Urothelium cell line (cell line): ENCODE measurements at places on chromosomes 1 and 21.
A peak's percentile ranks its signal among the peaks of the same experiment; 100 is the strongest.

- DNase-seq: no peak
Measured at GRCh38 chr1:37723072-37723389, 30.7 kb downstream of the CDCA8 start.

- DNase-seq: no peak
Measured at GRCh38 chr1:21659924-21660326, 9.2 kb downstream of the RAP1GAP start.

DNA sequence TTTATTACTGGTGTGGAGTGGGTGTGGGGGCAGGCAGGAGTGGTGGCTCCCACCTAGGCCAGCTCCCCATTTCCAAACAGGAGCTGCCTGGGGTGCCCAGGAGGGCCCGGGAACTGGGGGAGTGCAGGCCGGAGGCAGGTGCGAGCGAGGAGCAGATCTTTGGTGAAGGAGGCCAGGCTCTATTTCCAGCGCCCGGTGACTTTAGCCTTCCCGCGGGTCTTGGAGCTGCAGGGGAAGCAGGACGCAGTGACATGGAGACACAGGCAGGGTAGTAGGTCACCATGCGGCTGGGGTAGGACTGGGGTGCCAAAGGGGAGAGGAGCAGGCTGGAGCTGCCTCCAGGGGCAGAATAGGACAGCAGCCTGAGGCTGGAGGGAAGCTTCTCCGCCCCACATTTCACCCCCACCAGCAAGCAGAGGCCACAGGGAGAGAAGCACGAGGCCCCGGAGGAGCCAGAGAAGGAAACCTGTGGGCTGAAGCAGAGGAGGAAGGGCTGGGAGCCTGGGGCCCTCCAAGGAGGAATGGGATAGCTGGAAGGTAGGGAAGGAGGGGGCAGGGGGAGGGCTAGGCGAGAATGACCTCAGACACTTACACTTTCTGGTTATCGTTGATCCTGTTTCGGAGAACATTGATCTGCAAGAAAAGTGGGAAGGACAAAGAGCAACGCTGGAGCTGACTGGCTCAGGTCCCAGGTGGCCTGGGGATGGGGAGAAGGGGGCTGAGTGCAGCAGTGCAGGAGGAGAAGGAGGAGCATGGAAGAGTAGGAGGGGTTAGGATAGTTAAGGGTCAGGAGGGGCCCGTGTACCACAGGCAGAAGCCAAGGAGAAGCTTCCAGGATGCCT is 18.2 kb downstream of the TNNT2 start:
- DNase-seq: no peak

DNA sequence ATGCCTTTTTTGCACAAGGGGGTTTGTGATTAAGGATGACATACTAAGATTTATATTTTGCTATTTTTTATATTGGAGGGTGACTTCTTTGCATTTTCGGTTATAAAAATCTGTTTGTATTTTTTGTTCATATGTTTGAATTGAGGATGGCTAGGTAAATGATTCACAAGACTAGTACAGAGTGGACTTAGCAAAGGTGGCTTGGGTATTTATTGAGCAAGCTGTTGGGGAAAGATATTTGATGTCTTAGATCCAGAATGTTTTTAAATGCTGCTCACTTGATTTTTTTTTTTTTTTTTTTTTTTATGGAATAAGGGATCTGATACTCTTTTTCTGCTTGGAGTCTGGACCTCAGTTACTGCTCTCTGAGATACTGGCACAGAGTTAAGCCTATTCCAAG is 100.6 kb downstream of the DNM3 start:
- no peak for DNase-seq

- DNase-seq: no peak
Measured at GRCh38 chr21:45139473-45139872, 65.1 kb downstream of the ADARB1 start.

DNA sequence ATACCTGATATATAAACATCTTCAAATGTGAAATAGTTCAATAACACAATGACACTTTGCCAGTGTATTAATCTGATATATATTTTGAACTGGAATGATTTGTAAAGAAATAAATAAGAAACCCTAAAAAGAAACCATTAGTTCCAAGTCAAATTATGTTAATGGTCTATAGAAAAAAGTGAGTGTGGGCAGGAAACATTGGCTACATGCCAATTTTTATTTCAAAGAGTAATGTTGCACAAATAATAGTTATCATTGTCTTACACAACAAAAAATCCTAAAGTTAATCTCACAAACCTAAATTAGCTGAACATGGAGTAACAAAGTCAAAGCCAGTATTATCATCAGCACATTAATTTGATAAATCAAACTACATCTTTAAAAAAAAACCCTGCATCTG is 37.9 kb upstream of the BATF3 start:
- DNase-seq: no peak

DNA sequence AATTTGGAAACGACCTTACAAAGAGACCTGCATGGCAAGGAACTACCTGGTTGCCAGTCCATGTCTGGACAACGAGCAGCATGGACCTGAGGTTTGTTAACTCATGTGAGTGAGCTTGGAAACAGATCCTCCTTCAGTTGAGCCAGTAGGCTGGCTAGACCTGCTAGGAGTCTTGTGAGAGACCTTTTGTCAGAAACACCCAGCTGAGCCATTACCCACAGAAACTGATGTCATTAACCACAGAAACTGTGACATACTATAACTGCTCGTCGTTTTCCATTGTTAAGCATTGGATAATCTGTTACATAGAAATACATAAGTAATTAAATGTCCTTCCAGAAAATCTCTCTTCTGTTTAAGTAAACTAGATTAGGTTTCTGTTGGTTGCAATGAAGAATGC is 211.1 kb upstream of the C21orf91 start:
- DNase-seq: no peak

- no peak for DNase-seq
Measured at GRCh38 chr1:227440182-227440581, 121.9 kb upstream of the CDC42BPA start.

DNA sequence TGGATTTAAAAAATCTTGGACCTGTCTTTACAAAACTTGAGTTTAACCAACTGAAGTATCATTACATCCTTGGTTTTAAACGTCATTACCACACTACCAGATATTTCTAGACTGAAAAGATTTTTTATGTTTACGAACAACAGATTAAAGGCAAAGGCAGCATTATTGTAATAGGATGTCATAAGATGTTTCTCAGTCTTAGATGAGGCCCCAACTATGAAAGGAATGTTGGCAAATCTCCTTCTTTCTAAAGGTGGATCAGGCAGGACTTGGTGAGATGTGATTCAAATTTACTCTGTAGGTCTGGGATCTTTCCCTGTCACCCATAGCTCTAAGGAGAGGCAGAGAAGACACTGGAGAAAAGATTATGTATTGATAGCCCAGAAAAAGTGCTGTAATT is 417.9 kb downstream of the PTBP2 start:
- peak; percentile 7 for DNase-seq

DNA sequence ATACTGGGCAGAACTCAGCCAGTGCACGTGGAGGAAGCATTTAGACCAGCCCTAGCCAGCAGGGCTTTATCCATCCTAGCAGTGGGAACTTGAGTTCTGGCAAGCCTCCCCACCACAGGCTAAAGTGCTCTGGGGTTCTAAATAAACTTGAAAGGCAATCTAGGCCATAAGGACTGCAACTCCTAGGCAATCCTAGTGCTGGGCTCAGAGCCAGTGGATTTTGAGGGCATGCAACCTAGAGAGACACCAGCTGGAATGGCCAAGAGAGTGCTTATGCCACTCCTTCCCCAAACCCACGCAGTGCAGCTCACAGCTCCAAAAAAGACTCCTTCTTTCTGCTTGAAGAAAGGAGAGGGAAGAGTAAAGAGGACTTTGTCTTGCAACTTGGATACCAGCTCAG is 70.5 kb upstream of the APOBEC4 start:
- DNase-seq: no peak

- no peak for DNase-seq
Measured at GRCh38 chr1:245266105-245266504, 111.3 kb downstream of the KIF26B start.

DNA sequence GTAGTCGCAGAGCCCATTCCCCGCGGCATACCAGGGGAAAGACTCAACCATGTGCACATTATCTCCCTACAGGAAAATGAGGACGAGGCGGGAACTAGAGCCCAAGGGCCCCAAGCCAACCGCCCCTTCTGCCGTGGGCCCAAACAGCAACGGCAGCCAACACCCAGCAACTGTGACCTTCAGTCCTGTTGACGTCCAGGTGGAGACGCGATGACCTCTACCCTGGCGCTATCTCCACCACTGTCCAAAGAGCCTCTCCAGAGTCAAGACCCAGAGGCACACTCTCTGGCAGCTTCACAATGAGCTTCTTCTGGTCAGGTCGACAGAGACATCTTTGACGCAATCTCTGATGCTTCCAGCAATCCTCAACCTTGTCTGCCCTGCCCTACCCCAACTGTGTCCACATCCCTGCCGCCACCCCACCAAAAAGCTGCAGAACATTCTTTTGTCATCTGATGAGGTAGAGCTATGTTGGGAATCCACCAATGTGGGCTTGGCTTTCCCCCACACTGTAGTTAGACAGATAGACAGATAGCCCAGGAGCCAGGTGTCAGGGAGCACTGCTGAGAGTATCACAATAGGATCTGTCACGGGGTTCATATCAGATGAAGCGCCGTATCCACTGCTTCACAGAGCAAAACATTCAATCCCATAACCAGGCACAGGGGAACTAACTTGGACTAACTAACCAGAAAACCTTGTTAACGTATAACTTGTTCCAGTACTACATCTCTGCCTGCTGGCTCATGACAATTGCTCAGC is 37.4 kb upstream of the SRRM1 start:
- no peak for DNase-seq

- DNase-seq: no peak
Measured at GRCh38 chr1:73635021-73635420, 563.0 kb downstream of the LRRIQ3 start.

DNA sequence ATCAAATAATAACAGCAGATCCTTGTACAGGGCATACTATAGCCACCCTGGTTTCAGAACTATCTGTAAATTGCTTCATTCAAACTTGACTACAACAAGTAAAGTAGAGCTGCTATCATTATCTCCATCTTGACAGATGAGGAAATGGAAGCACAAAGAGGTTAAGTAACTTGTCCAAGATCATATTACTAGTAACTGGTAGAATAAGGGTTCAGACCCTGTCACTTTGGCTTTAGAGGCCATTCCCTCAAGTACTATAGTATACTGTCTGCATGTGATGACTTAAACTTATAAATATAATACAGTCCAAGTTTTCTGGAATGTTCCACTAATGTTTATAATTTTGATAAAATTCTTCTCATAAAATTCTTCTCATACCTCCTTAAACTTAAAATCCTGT is 24.8 kb downstream of the PGM1 start:
- DNase-seq: no peak

GRCh38 chr1:32761253-32761877 is 55.8 kb downstream of the YARS1 start:
- DNase-seq: peak; percentile 57

DNA sequence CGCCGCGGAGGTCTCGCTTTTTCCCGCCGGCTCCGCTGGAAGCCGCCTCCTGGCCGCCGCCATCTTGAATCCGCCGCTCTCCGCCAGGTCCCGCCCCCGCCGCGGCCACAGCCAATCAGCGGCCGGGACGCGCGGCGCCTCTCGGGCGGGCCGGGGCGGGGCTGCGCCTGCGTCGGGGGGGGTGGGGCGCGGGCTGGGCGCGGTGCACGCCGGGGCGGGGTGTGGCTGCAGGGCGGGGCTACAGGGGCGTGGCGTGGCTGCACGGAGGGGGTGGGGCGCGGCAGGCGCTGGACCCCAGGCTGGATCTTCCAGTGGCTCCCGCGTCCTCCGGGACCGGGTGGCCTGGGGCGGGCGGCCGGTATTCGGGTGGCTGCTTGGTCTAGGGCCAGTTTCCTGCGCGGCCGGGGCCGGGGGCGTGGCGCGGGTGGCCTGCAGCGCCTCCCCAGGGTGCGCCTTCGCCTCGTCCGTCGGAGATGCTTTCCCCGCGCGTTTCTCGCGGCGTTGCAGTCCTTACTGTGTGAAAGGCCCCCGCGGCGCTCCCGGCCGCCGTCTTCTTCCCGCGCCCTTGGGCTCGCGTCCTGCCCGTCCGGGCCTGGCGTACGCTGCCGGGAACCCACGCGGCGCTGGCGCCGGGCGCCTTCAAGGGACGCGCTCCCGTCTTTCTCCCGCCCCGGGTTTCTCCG is 575 bp downstream of the PCNT start:
- DNase-seq: peak; percentile 96

GRCh38 chr1:66246351-66247269 is 287.3 kb upstream of the SGIP1 start:
- DNase-seq: no peak

- no peak for DNase-seq
Measured at GRCh38 chr1:2300004-2300771, 72.1 kb downstream of the SKI start.

GRCh38 chr1:15323351-15323988 is 76.4 kb downstream of the FHAD1 start:
- peak; percentile 78 for DNase-seq

DNA sequence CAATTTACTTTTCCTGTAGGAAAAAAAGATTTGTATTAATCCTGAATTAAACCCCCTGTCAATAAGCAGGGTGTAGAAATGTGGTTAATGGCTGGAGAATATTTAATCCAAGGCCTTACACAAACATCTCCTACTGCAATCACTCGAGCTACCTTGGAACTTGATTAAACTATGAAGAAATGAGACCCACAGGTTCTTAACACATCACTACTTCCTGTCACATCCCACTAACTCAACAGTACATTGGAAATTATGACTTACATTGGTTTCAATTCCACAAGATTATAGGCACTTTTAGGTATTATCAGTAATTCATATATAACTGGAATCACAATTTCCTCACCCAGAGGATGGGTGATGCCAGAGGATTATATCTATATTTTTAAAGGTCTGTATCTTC is 480.3 kb downstream of the MRPL39 start:
- no peak for DNase-seq

- DNase-seq: no peak
Measured at GRCh38 chr1:170735366-170736263, 71.7 kb downstream of the PRRX1 start.

- DNase-seq: no peak
Measured at GRCh38 chr1:152190589-152190988, 31.6 kb upstream of the RPTN start.

DNA sequence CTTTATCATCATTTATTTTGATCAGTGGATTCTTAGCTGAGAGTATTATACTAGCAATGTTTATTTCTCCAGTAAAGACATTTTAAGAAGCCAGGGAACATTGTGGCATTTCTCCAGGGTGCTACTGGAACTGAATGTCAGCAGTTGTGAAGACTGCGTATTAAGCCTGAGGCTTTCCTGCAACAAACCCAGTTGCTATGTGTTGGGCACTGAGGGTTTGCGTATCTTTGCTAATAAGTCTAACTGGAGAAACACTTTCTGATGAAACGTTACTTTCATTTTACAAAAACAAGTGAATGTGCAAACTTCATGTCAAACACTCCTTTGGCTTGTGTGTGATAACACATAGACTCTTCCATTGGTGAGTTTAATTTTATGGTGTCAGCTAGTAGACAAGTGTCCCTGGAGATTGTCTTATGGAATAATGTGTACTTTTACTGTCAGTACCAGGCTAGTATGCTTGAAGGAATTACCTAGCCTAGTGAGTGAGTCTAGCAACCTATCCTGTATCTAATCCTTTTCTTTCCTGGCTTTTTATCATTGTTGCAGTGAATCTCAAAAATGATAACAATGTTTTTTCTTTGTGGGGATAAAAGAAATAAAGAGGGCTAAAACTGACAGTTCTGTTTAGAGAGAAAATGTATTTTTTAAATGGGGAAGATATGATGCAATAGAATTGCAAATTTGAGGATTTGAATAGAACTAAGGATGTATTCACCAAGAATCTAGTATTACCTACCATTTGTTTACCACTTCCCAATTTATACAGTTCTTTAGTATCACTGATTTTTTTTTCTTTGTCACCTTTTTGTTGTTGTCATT is 70.1 kb downstream of the MTR start:
- DNase-seq: no peak

- DNase-seq: no peak
Measured at GRCh38 chr1:90246069-90246468, 251.2 kb downstream of the ZNF326 start.
